Stimulated activated CD4-positive, alpha-beta T cell treated with anti-CD3 and anti-CD28 coated beads, Interleukin-4, amount 100 ng/mL, for 48 hours (primary cell): ENCODE measurements at places on chromosomes 11 and 22.
A peak's percentile ranks its signal among the peaks of the same experiment; 100 is the strongest.

DNA sequence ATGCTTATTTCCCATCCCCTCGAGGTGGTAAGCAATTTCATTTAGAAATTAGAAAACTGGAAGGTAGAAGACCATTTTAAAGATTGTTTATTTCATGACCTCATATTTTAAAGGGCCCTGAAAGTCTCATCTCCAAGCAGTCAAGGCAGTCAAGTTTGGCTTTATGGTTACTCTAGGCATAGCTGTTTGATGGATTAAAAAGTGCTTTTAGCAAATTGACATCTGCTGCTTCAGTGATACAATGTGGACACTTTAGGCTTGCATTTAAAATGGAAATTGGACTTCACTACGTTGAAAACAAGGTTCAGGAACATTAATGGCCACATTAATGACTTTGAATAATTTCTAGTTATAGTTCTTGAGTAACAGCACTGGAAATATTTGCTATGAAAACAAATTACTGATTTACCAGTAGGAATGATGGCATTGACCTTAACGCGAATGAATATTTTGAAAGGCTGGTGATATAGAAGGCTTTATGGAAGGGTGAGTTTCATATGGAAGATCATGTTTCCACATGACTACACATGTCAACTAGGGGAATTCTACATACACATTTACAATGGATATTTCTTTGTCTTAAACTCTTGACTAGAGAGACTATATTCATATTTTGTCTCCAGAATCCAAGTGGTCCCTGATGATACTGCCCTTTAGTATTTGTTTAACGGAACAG is 873.5 kb downstream of the JRKL start:
- no peak for DNase-seq

- DNase-seq, result no peak
Observed at GRCh38 chr11:64644647-64645275, 53.7 kb downstream of the SLC22A12 start.

DNA sequence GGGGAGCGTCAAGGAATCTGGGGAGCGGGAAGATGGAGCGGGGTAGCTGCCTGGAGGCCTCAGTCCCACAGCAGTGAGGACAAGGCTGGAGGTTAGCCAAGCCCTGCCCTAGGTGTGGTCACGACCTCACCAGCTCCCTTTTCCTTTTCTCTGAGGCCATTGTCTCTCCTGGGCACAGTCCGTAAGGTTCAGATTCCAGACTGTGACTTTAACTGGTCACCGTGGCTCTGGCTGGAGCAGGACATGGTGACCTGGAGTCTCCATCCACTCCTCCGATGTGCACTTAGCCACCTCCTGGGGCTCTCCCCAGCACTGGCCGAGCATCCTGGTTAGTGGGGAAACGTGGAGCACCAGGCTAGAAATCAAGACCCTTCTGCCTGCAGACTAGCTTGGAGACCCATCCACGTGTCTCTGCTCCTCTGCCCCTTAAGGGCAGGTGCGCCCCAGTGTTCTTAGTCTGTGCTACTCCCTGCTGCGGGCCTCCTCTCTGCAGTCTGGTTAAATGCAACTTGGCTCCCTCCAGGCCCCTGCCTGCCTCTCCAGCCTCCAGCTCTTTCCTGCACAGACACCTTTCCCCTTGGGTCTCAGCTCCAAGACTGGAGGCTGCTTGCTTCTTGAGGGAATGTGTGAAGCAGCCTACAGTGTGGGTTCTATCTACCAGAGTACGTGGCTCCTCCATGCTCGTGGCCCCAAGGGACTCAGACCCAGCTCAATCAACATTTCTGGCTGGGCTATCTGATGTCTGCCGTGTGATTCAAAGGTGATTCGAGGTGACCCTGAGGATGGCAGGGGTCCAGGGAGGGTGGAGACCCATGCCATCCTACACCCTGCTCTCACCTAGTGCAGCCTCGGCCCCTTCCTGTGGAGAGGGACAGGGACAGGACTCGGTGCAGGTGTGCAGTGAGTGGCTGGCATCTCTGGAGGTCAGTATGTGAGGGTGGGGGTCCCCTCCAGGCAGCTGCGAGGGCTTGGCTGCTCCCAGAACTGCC is 5.2 kb downstream of the SLC25A1 start:
- no peak for DNase-seq

- no peak for DNase-seq
Observed at GRCh38 chr11:45885921-45886721, 670 bp downstream of the MAPK8IP1 start.

DNA sequence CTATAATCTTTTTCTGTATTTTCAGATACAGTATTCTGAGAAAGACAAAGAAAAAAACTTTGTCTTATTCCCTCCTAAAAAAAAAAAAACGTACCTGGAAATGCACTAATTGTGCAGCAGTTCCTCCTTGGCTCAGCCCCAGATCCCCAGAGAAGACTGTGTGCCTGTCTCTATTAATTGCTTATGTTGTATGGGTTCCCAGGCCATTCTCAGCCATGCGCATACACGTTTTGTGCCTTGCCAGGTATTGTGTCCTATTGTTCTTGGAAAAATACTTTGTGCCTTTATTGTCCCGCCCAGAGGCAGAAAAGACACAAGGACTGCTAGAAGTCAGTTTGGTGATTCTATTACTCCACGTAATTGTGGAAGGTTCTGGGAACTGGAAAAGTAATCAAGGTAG is 91.2 kb downstream of the PIWIL4 start:
- DNase-seq, result no peak

GRCh38 chr22:24961217-24961844 is 8.8 kb downstream of the KIAA1671 start:
- DNase-seq, result no peak

DNA sequence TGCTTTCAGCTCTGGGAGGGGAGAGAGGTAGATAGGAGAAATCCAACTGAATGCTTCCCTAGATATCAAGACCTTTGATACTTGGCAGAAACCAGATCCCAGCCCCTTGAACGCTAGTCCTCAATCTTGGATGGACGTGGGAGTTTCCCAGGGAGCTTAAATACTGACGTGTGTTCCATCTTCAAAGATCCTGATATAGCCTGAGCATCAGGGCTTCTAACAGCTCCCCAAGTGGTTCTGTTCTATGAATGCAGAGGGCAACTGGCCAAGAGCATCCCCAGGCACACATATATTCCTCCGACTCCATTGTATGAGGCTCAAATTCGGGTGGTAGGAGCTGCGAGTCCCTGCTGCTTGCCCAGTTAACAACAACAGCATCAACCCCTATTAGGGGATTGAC is 8.7 kb upstream of the ACCS start:
- DNase-seq, result no peak

- no peak for DNase-seq
Observed at GRCh38 chr11:36343436-36343835, 47.3 kb downstream of the PRR5L start.

GRCh38 chr11:28009388-28009787 is 98.6 kb downstream of the KIF18A start:
- no peak for DNase-seq

GRCh38 chr22:30435674-30436126 is 10.1 kb downstream of the MTFP1 start:
- peak; percentile 46 for DNase-seq

GRCh38 chr11:117071344-117071787 is 26.9 kb downstream of the SIK3 start:
- DNase-seq, result no peak

- no peak for DNase-seq
Observed at GRCh38 chr11:59223611-59224010, 10.9 kb upstream of the MPEG1 start.

DNA sequence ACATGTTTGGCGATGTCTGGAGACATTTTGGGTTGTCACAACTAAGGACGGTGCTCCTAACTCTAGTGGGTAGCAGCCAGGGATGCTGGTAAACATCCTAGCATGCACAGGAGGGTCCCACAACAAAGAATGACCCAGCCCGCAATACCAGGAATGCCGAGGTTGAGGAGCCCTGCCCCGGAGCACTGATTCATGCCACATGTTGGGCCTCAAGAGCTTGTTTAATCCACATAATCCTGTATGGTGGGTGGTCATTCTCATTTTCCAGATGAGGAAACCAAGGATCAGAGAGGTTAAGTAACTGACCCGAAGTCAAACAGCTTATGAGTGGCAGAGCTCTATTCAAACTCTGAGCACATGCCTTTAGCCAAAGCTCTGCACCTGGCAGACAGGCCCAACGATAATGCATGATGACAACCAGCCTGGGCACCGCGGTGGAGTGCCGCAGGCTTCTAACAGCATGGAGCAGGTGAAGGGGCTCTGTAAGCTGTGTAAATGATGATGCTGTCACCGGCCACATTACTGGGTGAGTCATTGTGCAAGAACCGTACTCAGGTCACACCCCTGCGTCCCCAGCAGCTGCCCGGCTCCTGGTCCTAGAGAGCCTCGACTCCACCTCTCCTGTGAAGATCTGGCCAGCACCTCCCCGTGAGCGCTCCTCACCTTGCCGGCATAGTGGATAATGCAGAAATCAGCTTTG is 58.6 kb downstream of the APOL1 start:
- DNase-seq, result no peak

GRCh38 chr11:86676533-86677154 is 4.2 kb upstream of the ME3 start:
- DNase-seq, result no peak

- DNase-seq, result no peak
Observed at GRCh38 chr11:66692446-66692845, 14.8 kb upstream of the RBM4B start.

DNA sequence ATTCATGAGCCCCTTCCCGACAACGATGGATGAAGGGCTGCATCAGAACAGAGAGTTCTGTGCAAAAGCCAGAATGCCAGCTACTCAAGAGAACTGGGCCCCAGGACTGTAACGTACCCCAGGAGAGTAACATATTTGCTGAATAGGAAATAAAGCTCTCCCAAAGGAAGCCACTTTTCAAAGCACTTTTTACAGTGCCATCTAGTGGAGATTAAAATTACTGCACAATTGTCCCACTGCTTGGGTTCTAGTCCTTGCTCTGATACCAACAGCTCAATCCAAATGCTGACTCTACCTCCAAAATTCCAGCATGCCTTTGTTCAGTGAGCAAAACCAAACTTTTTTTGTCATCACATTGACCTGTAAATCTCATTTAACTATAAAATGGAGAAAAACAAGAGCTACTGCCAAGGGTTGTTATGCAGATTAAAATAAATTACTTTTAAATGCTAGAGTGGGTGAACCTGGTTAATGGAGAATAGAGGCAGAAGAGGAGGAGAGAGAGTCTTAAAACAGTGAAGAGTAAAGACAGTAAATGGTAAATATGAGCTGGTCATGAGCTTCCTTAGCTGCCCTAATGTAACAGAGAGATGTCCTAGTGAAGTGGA is 87.6 kb upstream of the FSHB start:
- no peak for DNase-seq

DNA sequence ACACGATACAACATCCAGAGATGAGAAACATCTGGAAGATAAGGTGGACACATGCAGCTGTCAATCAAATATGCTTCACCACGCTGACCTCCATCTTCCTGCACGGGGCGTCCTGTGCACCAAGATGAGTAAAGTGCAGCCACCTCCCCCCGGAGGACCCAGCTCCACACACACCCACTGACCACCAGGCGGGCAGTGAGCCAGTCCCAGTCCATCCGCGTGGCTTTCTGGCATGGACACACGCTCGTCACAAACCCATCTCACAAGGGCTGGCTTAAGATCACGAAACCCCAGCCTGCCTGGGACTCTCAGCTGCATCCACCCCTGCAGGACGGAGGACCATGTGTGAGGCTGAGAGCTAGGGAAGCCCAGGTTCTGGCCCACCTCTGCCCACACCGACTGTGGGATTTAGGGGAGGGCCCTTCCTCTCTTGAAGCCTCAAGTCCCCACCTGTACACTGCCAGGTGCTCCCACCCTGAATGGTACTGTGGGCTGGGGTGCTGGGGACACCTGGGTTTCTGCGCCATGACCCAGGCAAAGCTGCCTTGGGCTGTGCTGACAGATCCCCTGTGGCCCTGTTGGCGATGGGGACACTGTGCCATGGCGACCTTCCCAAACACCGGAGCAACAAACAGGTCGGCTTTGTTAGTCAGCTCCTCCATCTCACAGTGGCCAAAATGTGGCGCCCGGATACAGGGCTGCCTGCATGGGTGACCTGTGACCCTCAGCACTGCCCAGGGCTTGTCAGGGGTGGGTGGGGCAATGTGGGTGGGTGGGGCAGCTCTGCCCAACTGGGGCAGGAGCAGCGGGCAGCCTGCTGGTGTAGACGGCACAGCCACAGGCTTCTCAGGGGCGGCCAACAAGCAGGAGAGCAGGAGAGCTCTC is 629.0 kb downstream of the TBC1D22A start:
- no peak for DNase-seq

DNA sequence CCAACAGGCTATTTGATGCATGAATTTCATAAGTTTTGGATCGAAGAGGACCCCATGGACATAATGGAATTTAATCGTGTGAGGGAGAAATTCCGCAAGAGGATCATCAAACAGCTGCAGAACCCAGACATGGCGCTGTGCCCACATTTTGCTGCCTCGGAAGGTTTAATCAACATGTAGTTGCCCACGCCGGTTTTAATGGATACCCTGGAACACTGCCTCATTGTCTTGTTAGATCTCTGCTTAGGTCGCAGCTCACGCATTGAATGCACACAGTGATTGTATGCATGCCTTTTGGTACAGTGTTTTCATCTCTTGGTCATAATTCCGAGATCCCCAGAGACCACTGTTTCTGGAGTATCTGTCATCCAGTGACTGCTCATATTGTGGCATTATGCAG is 46.8 kb downstream of the SLN start:
- DNase-seq, result no peak
